ENCODE measurements at places on chromosomes 1 and 21. TPM values are rescaled to one million over a fixed set of nuclear protein-coding genes. Genes with fewer than 3 reads are reported as not detected.
A peak's percentile ranks its signal among the peaks of the same experiment; 100 is the strongest.

DNA sequence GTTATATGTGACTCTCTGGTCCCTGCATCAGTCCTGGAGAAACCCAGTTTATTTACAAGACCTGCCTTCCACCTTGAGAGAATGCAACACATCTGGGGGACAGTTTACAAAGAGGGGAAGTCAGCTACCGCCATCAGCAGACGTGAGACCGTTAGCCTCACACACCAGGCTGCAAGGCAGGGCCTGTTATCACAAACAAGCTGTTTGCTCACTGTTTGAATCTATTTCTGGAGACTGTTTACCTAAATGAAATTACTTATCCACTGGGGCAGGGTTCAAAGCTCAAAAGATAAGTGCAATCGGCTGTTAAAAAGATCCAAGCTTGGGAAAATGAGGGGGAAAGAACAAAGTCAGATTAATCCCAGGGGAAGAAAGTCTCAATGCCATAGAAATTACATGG lies 134.4 kb downstream of the ZNF281 start:
- DNase-seq: no peak
- H3K36me3 ChIP-seq: no peaks in the 10 kb centered on the region
- no peak overlapping the region for H3K4me3 ChIP-seq
- no peaks in the 10 kb centered on the region for H3K4me1 ChIP-seq
- no peak overlapping the region for H3K27ac ChIP-seq

- H3K4me3 ChIP-seq: no peak overlapping the region
- no peaks in the 10 kb centered on the region for H3K36me3 ChIP-seq
- peak; percentile 47 for DNase-seq
- H3K27me3 ChIP-seq: no peaks in the 10 kb centered on the region
These were observed 31.8 kb downstream of the ABCG1 start for GRCh38 chr21:42250422-42251403.

GRCh38 chr1:40965531-40965930 lies 14.0 kb upstream of the CTPS1 start:
- DNase-seq: no peak
- H3K4me3 ChIP-seq: no peak overlapping the region
- H3K36me3 ChIP-seq: no peaks in the 10 kb centered on the region

DNA sequence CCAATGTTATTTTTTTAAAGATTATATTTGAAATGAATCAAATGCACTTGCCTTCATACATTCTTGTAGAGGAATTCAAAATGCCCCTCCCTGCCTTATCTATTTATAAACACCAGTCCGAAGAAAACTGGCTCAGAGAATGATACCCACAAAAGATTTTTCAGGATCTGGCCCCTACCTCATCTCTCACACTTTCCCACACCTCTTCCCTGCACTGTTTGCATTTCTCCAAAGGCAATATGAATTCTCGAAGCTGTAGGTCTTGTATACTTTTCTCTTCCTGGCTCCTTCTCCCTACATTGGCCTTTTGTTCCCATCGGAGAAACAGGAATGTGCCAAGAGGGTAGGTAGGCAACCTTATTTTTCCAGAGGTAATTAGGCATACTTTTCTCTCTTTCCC lies 12.0 kb upstream of the CCDC190 start:
- no peak overlapping the region for H3K4me3 ChIP-seq
- no peaks in the 10 kb centered on the region for H3K27me3 ChIP-seq
- H3K4me1 ChIP-seq: no peaks in the 10 kb centered on the region
- no peaks in the 10 kb centered on the region for H3K36me3 ChIP-seq
- no peak overlapping the region for H3K27ac ChIP-seq
- no peak for DNase-seq

- H3K4me3 ChIP-seq: no peak overlapping the region
- H3K27ac ChIP-seq: peak overlapping the region; percentile 36
- H3K36me3 ChIP-seq: peaks cover 54% of the 10 kb centered on the region
- peaks cover 13% of the 10 kb centered on the region for H3K4me1 ChIP-seq
- no peak for DNase-seq
These were observed 53.6 kb downstream of the FBXO42 start for GRCh38 chr1:16298653-16299052.

GRCh38 chr1:5971471-5972197 lies 20.6 kb downstream of the NPHP4 start:
- H3K27ac ChIP-seq: no peak overlapping the region
- H3K36me3 ChIP-seq: no peaks in the 10 kb centered on the region
- no peaks in the 10 kb centered on the region for H3K27me3 ChIP-seq
- DNase-seq: no peak
- no peak overlapping the region for H3K4me3 ChIP-seq

DNA sequence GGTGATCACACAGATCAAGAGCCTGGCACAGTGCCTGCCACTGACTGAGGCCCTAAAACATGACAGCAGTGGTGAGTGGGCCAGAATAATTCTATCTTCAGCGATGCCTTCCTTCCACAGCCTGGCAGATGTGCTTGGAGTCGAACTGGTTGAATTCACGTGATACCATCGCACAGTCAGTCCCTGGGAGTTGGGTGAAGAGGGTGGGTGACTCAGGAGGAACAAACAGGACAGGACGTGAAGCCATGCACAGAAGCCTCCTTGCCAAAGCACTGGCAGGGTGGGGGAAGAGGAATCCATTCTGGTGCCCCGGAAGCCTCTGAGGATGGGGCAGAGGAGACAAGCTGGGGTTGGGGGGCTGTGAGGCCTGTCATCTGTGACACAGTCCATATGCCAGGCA lies 80.3 kb upstream of the WNT4 start:
- no peaks in the 10 kb centered on the region for H3K36me3 ChIP-seq
- DNase-seq: no peak
- no peaks in the 10 kb centered on the region for H3K4me1 ChIP-seq

DNA sequence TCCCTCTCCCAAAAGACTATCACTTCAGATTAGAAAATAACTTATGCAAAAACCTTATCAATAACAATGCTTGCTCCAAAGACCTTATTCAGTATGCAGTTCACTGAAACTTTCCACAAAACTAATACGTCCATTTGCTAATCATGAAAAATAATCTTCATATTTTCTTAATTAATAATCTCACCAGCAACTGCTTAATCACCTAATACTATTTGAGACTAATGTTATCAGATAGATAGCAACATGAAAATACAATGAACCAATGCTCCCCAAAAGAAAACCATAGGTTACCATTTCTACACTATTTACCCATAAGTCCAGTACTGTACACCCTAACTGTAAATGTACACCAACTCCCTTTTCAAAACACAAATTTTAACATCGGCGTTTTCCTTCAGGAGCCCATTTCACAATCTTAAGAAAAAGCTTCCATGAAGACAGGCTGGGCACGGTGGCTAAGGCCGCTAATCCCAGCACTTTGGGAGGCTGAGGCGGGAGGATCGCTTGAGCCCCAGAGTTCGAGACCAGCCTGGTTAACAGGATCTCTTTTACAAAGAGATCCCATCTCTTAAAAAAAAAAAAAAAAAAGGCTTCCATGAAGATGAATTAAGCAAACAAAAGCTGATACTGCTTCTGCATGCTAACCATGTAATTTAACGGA lies 1.7 kb downstream of the GNB1 start:
- peaks cover 47% of the 10 kb centered on the region for H3K4me1 ChIP-seq
- H3K27ac ChIP-seq: peak overlapping the region; percentile 88
- no peaks in the 10 kb centered on the region for H3K27me3 ChIP-seq
- no peaks in the 10 kb centered on the region for H3K36me3 ChIP-seq

The F11R gene
- total RNA-seq: 7.9 TPM

The MIXL1 gene
- not detected for total RNA-seq

The NECTIN4 gene
- not detected for total RNA-seq

The TFF3 gene
- total RNA-seq: 1.7 TPM

The UQCRH gene
- 341 TPM for total RNA-seq

The SAMD13 gene
- total RNA-seq: 1.7 TPM

The PCAT6 gene
- 0.60 TPM for total RNA-seq

The PM20D1 gene
- not detected for total RNA-seq

The GPR52 gene
- 0.28 TPM for total RNA-seq

The DSCAM gene
- total RNA-seq: not detected

The KCNA3 gene
- total RNA-seq: 0.08 TPM

All from psoas muscle (tissue), 8 donors.